ENCODE measurements at places on chromosomes 11 and 22. TPM values are rescaled to one million over a fixed set of nuclear protein-coding genes. Genes with fewer than 3 reads are reported as not detected.

DNA sequence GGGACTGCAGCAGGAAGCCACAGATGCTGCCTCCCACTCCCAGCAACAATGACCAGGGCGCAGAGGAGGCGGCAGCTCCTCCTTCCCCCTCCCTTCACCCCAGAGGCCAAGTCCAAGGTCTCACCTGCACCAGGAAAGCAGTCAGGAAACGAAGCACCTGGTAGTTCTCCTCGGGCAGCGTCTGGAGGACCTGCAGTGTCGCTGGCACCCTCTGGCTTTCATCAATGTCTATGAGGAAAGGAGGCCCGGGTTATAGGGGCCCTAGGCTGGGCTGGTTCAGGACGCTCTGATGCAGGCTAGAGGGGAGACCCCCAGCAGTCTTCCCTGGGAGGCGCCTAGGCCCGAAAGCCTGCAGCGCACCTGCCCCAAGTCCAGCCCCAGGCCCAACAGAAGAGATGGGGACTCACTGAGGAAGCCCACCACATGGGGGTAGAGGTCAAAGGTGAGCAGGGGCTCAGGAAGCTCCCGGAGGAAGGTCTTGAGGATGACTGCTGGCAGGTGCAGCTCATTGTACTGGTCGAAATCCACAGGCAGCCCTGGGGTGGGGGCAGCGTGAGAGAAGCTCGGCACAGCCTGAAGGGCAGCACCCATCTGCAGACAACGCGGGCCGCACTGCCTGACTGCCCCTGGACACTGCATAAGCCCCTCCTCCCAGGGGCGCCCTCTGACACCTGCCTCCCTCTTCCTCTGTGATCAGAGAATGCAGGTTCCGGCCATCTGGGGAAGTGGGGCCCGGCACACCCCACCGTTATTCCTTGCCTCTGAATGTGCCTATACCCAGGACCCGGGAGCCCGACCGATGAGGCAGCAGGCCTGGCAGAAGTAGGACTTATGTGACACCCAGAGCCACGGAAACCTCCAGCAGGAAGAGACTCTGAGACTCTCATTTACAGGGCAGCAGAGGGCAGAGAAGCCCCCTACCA, 20.9 kb downstream of the ARHGAP1 start:
- H3K27me3 ChIP-seq = no peaks in the 10 kb centered on the region
- peaks cover 16% of the 10 kb centered on the region for H3K4me1 ChIP-seq
- no peak overlapping the region for H3K4me3 ChIP-seq
- no peak for DNase-seq
- H3K36me3 ChIP-seq = no peaks in the 10 kb centered on the region
- no peak overlapping the region for H3K27ac ChIP-seq

DNA sequence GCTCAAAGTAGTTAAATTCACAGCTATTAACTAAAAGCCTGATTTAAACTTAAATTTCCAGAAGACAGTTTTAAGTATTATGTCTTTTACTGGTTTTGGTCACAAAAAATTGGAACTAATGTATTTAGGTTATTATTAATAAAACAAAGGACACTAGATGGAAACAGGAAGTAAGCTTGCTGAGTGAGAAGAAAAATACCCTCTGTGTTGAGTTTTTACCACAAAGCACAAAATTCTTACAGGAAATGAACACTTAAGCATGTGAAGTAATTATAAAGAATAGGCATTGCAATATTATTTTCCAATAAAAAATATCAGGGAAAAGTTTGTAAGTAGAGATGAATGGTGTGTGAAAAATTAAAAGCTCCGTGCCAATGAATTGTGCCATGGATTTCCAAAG, 46.3 kb downstream of the PIK3C2A start:
- H3K27ac ChIP-seq = no peak overlapping the region
- no peak overlapping the region for H3K4me3 ChIP-seq
- no peaks in the 10 kb centered on the region for H3K36me3 ChIP-seq
- peaks cover 5% of the 10 kb centered on the region for H3K4me1 ChIP-seq
- DNase-seq = no peak
- H3K27me3 ChIP-seq = no peaks in the 10 kb centered on the region

DNA sequence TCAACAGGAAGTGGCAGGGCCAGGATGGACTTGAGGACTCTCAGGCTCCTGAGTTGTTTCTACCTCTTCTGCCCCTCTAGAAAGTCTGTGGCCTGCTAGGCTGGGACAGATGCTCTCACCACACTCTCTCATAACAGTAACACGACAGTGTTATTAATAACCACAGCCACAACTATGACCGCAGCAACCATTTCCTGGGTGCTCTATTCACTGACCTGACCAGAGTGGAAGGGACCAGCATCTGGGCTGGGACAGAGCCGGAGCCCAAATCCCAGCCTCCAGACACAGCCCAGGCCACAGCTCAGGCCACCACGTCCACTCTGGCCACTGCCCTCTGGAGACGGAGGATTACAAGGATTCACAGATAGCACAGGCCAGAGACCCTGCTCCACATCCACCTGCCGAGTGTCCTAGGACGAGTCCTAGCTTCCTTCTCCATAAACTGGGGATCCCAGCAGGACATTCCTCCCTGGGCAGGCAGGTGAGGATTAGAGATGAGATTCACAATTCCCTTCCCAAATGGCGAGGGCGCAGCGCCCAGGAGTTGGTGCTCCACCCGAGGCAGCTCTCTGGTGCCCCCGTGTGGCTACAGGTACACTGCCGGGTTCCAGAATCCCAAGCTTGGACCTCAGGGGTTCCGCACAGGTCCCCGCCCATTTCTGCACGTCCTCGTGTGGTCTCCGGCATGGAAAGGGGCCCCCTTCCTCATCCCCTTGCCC, 7.1 kb downstream of the PNPLA5 start:
- H3K4me1 ChIP-seq = no peaks in the 10 kb centered on the region
- no peak overlapping the region for H3K4me3 ChIP-seq
- H3K27ac ChIP-seq = no peak overlapping the region
- H3K27me3 ChIP-seq = no peaks in the 10 kb centered on the region

DNA sequence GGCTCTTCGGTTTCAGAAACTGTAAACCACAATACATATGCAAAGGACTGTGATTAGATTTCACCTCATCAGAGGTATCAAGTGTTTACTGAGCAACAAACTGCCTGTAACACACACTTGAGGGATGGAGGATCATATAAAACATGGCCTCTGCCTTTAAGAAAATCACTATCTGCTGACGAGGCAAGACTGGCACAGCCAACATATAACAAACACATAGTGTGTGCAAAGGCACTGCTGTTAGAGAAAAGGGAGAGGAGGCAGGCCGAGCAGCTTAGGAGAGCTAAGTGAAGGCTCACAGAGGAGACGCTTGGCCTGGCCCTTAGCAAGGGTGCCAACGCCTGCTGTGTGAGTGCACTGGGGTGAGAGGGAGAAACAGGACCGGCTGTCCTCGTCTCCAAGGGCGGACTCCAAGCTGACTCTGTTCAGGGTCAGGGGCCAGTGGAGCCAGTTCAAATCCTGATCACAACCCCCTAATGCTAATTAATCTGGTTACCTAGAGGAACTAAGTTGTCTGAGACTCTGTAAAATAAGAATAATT, 48.2 kb downstream of the LRFN4 start:
- no peak overlapping the region for H3K27ac ChIP-seq
- H3K27me3 ChIP-seq = no peaks in the 10 kb centered on the region
- peaks cover 25% of the 10 kb centered on the region for H3K4me1 ChIP-seq
- no peaks in the 10 kb centered on the region for H3K36me3 ChIP-seq
- no peak overlapping the region for H3K4me3 ChIP-seq

DNA sequence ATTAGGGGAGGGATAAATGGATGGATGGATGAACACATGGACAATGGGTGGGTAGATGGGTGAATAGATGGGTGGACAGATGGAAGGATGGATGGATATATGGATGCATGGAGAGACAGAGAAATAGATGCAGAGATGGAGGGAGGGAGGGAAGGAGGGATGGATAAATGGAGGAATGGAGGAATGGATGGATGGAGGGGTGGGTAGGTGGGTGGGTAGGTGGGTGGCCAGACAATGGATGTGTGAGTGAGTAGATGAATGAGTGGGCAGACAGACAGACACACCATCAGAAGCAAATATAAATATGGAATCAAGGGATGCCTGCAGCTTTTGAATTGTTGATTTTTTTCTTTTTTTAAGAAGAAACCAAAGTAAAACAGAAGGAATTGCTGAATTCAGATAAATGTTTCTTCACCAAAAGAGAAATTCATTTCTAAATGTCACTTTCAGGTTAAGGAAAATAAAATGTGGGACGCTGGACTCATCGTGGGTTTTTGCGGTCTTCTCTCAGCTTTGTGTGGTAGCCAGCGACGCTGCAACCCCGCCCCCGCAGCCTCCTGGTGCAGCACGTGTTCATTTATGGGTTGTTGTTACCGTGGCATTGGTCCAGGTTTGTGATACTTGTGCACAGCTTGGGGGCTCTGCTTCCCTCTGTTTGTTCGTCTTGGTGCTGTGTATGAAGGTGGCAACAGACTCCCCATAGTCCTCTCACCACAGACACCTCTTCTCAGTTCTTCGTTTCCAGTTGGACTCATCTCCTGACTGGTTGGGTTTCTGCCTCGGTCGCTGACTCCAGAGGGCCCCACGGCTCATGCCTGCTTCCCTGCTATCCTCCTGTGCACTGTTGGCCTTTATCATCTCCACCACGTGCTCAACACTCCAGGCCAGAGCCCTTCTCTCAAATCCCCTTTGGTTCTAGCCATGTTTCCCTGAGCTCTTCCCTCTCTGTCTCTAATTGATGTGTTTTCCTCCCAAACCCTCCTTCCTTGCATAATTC, 76.4 kb downstream of the CDKN1C start:
- DNase-seq = peak; percentile 54
- no peaks in the 10 kb centered on the region for H3K36me3 ChIP-seq
- peaks cover 40% of the 10 kb centered on the region for H3K4me1 ChIP-seq
- no peak overlapping the region for H3K4me3 ChIP-seq
- no peaks in the 10 kb centered on the region for H3K27me3 ChIP-seq
- H3K27ac ChIP-seq = peak overlapping the region; percentile 38

DNA sequence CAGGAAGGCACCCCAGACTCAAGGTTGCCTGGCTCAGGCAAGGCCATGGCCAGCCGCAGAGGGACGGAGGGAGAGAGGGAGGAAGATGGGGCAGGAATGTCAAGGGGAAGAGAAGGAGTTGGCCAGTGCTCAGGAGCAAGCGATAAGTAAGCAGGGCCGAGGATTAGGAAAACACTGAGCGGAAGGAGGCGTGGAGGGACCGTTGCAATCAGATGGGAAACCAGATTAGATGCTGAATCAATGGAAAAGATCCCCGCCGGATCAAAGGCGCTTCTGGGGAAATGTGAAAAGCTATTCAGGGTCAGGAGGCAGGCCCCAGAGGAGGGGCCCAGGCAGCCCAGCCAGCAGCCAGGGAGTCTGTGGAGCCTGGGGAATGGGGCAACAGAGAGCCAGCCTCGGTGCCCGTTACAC, 26.6 kb upstream of the MYEOV start:
- H3K4me1 ChIP-seq = no peaks in the 10 kb centered on the region
- H3K4me3 ChIP-seq = no peak overlapping the region
- H3K27me3 ChIP-seq = no peaks in the 10 kb centered on the region
- H3K27ac ChIP-seq = no peak overlapping the region
- DNase-seq = no peak

RFPL3 gene
- not detected for total RNA-seq

IFITM2 gene
- total RNA-seq = 207 TPM

- no peaks in the 10 kb centered on the region for H3K36me3 ChIP-seq
- no peaks in the 10 kb centered on the region for H3K4me1 ChIP-seq
- H3K27ac ChIP-seq = no peak overlapping the region
- H3K4me3 ChIP-seq = no peak overlapping the region
- DNase-seq = no peak
Observed at GRCh38 chr11:104422324-104422944, 258.5 kb upstream of the PDGFD start.

GRCh38 chr22:45999379-45999971, 22.5 kb upstream of the WNT7B start:
- peak overlapping the region; percentile 34 for H3K27ac ChIP-seq
- no peak overlapping the region for H3K4me3 ChIP-seq
- H3K4me1 ChIP-seq = peaks cover 17% of the 10 kb centered on the region
- DNase-seq = no peak
- no peaks in the 10 kb centered on the region for H3K27me3 ChIP-seq
